ENCODE measurements at places on chromosomes 1 and 21.
A peak's percentile ranks its signal among the peaks of the same experiment; 100 is the strongest.

DNA sequence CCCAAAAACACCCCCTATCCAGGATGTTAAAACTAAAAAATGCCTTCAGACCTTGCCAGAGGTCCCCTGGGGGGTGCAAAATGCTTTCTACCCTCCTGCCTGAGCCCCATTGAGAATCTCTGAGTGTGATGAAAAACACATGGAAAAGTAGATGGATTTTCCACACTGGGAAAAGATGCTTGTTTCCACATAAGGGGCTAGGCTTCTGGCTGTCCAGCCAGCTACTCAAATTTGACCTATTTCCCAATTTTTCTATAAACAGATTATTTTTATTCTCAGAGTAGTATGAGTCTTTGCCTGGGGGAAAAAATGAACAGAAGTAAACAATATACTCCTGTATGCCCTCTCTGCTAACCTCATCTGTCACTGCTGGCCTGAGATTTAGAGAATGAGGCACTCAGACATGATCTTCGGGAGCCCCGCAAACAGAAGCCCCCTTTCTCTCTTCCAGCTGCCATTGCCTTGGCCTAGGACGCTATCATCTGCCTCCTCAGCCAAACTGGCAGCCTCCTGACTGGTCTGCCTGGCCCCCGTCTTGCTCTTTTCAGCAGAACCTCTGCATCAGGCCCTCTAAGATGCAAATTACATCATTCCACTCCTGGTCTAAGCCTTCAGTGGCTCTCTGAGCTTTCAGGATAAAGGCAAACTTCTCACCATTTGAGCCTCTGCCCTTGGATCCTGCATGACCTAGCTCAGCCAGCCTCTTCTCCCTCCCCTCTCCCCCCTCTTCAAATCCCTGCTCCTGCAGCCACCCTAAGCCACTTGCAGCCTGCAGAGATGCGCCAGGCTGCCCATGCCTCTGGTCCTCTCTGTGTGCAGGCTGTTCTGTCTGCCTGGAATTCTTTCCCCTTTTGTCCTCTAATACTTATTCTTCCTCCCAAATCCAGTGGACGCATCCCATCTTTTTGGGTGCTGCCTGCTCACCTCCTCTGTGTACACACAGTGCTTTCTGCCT lies 39.7 kb upstream of the TMEM125 start:
- H3K36me3 ChIP-seq: no peaks in the 10 kb centered on the region
- H3K4me3 ChIP-seq: no peak overlapping the region

GRCh38 chr21:27570306-27570868 lies 603.5 kb upstream of the ADAMTS5 start:
- peak overlapping the region; percentile 67 for H3K27ac ChIP-seq
- no peaks in the 10 kb centered on the region for H3K27me3 ChIP-seq
- H3K36me3 ChIP-seq: no peaks in the 10 kb centered on the region
- peak; percentile 65 for DNase-seq
- H3K4me3 ChIP-seq: no peak overlapping the region

- H3K27me3 ChIP-seq: no peaks in the 10 kb centered on the region
- no peak for DNase-seq
- H3K36me3 ChIP-seq: no peaks in the 10 kb centered on the region
- H3K27ac ChIP-seq: peak overlapping the region; percentile 81
These were observed 43.6 kb upstream of the WNT2B start for GRCh38 chr1:112465122-112465521.

GRCh38 chr1:37875833-37876232 lies 16.4 kb upstream of the MTF1 start:
- H3K4me1 ChIP-seq: no peaks in the 10 kb centered on the region
- peaks cover 95% of the 10 kb centered on the region for H3K36me3 ChIP-seq
- H3K27ac ChIP-seq: no peak overlapping the region
- no peak for DNase-seq

- no peak for DNase-seq
- H3K36me3 ChIP-seq: no peaks in the 10 kb centered on the region
- H3K27me3 ChIP-seq: no peaks in the 10 kb centered on the region
- H3K4me1 ChIP-seq: peaks cover 50% of the 10 kb centered on the region
- peak overlapping the region; percentile 79 for H3K27ac ChIP-seq
These were observed 111.3 kb upstream of the PALMD start for GRCh38 chr1:99534638-99534930.
